ENCODE measurements at places on chromosomes 16 and 17.

- DNase-seq = peak; percentile 68
Observed at GRCh38 chr17:29238133-29238850, 8.4 kb upstream of the CRYBA1 start.

DNA sequence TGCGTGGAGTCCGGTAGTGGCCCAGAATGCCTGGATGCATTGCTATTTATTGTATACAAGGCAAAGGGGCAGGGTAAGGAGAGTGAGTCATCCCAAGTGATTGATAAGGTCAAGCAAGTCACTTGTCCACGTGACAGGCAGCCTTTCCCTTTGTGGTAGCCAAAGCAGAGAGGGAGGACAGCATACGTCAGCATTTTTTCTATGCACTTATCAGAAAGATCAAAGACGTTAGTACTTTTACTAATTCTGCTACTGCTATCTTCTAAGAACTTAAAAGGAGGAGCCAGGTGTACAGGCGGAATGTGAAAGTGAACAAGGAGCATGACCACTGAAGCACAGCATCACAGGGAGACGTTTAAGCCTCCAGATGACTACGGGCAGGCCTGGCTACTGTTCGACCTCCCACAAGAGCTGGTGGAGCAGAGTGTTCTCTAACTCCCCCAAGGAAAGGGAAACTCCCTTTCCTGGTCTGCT is 47.9 kb upstream of the ARL4D start:
- no peak for DNase-seq

DNA sequence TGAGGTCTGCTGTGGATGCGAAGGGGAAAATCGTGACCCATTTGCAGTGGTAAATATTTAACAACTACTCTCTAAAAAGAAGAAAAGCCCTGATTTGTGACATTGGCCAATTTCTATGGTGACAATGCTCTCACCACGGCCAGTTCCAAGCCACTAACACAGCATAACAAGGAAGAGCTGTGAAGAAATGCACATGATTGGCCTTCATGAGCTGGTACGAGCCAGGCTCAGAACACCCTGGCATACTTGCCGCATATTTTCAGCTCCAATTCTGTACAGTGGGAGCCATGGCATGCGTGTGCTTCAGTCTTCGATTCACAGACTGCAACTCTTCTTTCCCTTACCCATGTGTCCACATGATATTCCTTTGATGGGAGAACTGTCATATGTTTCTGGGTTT is 363.9 kb upstream of the CDH5 start:
- DNase-seq = no peak

GRCh38 chr16:69931631-69932030 is 19.5 kb upstream of the CLEC18A start:
- no peak for DNase-seq

DNA sequence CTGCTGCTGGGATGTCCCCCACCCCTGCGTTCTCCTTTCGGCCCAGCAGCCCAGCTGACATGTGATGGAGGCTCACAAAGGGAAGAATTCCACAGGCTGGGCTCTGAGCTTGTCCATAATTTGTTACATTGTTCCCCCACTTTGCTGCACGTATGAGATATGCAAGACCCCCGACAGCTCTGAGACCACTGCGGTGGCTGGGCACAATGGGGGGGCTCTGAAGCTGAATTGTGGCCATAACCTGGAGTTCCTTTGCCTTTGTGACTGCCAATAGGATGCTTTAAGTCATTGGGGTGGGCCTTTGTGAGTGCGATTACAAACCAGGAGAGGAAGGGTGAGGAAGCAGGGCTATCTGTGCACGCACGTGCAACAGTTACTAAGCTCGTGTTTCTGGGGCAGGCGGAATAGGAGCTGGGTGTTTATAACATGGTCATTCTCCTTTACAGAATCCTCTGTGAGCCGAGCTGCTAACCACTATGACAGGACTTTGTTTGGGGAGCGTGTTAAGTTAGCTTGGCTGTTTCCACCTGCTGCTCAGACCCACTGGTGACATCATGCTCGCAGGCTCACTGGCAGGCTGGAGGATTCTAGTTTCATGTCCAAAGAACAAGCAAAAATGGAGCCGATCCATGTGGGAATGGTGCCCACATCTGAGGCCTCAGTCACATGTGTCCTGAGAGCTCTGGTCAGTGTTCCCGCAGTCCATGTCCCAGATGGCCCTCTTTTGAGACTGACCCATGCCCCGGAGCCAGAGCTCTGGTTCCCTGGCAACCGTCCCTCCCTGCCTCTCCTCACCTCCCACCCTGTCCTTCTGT is 208.3 kb upstream of the SALL1 start:
- DNase-seq = no peak

DNA sequence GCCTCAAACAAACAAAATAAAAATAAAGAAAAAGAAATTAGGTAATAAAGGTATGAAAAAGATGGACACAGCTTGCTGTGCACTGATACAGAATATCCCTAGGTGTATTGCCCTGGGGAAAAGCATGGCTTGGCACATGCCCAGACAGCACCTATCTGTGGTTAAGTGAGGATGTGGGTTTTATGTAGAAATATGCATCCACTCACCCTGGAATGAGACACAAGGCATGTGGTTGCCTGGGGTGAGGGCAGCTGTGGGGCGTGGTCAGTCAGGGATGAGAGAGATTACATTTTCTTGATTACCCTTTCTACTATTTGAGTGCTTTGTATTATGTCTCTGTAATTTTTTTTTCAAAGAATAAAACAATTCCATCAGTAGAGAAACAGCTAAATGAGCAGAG is 6.9 kb downstream of the PLLP start:
- DNase-seq = peak; percentile 51

- peak; percentile 64 for DNase-seq
Observed at GRCh38 chr16:71499775-71500364, 10.7 kb upstream of the ZNF19 start.

- DNase-seq = no peak
Observed at GRCh38 chr16:78837706-78838105, 738.3 kb downstream of the WWOX start.

GRCh38 chr16:48054881-48055601 is 100.8 kb downstream of the ABCC12 start:
- DNase-seq = peak; percentile 57

GRCh38 chr17:57455063-57455914 is 199.0 kb downstream of the MSI2 start:
- DNase-seq = peak; percentile 77

DNA sequence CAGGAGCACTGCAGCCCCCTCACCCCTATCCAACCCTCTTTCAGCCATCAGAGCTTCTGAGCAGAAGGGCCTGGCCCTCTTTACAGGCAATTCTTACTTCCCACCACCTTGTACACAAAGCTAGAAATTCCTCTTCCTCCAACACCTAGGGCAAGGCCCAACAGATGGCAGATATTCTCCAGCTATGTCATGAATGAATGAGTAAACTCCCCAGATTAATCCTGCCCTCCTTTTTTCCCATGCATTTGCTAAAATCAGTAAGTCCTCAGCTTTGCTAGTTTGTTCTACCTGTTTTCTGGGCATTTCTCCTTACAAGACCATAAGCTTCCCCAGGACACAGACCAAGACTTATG is 20.4 kb upstream of the MRPS23 start:
- DNase-seq = no peak

- peak; percentile 78 for DNase-seq
Observed at GRCh38 chr17:21186399-21187187, 27.4 kb downstream of the TMEM11 start.

DNA sequence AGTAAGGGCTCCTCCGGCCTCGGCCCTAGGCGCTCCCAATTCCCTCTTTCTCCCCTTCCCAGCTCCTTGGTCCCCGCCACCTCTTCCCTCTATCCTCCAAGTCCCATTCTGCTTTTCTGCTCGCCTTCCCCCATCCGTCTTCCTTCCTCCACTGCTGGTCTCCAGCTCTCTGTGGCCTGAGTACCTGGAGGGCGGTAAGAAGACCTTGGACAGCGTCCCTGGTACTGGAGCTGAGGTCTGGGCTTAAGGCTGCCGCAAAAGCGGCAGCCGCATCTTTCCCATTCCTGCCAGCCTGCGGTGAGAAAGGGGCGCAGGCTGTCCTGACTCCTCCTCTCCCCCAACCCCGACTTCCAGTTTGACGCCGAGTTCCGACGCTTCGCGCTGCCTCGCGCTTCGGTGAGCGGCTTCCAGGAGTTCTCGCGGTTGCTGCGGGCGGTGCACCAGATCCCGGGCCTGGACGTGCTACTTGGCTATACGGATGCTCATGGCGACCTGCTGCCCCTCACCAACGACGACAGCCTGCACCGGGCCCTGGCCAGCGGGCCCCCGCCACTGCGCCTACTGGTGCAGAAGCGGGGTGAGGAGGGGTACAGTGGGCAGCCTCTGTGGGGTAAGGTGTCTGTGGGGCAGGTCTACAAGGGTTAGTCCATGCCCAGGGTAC is 471 bp downstream of the PARD6A start:
- DNase-seq = peak; percentile 43

DNA sequence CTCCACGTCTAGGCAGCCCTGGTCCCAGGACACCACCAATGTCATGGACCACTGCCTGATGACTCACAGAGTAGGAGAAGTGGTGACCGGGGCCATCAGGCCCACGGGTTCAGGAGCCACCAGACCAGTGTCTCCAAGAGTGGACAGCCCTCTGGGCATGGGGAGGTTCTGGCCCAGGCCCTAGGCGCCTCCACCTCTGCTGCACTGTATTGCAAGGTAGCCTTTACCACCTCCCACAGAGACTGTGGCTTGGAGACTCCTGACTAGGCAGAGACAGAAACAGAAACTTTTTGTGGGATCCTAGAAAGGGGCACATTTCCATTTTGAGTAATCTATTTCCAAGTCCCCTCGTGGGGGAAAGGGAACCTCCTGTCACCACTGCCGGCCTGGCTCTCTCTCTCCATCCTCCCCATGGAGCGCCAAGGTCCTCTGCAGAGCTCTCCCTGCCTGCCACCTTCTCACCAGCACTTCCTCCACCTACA is 2.9 kb downstream of the CDIP1 start:
- no peak for DNase-seq

DNA sequence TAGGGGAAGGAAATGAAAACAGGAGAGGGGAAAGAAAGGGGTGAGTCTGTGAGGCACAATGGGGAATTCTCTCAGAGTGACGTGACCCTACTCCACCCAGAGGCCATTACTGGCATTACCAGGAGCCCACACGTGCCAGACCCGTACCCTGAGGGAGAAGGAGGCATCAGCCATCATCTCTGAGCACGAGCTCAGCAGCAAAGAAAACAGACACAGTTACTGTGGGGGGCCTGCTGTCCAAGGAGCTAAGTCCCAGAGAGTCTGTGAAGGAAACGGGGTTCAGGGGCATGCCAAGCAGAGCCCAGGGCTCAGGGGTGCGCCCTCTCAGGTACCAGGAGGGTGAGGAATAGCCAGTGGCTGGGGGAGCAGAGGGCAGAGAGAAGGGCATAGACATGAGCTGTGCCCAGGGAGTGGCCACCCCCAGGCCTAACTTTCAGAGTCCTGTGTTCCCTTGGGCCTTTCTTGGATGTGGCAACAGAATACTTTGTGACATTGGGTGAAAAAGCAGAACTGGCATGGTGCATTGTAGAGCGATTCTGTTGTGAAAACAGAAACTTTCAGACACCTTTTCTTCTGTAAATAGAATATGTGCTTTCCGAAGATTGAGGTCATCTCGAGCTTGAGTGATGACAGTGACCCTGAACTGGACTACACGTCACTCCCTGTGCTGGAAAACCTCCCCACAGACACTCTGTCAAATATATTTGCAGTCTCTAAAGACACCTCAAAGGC is 11.3 kb downstream of the TAF1C start:
- DNase-seq = peak; percentile 78

DNA sequence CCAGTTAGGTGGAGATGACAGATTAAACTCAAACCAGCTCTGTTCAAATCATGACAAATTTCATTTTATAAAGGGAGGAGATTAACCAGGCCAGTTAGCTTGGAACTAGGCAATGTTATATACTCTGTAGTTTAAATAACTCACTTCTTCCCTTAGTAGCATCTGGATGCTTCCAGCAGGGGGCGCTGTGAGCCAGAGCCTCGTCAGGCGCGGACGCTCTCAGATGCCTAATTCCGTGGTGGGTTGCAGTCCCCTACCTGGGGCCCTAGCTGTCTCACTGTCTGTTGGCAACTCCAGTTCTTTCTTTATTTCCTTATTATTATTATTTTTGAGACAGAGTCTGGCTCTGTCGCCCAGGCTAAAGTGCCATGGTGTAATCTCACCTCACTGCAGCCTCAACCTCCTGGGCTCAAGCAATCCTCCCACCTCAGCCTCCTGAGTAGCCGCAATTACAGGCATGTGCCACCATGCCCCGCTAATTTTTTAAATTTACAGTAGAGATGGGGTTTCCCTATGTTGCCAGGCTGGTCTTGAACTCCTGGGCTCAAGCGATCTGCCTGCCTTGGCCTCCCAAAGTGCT is 17.3 kb upstream of the WFDC1 start:
- peak; percentile 66 for DNase-seq

DNA sequence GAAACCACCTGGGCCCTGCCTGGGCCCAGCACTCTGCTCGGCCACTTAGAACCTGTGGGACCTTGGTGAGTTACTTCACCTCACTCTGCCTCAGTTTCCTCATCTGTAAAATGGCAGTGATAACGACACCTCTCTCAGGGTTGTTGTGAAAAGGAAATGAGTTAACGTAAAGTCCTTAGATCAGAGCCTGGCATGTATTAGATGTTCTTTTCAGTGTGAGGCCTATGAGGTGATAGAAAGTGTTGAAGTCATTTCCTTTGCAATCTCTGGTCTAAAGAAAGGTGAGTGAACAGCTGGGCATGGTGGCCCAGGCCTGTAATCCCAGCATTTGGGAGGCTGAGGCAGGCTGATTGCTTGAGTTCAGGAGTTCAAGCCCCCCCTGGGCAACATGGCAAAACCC is 51.7 kb upstream of the LGALS9 start:
- no peak for DNase-seq

DNA sequence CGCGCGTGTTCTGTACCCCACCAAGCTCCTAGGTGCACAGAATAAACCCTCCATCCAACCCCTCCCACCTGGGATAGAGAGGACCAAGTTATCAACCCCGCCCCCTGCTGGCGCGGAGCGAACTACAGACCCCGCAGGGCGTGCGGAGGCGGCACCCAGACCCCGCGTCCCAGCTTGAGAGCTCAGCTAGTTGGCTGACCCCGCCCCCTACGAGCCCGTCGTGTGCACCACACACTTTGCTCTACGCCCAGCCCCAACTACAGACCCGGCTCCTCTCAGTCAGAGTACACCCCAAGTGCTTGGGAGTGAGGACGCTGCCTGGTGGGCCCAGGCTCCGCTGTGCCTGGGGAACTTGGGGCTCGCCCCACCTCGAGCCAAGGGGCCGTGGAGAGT is 1.5 kb downstream of the GRIN2A start:
- DNase-seq = peak; percentile 9

- DNase-seq = no peak
Observed at GRCh38 chr17:27315322-27315721, 21.4 kb downstream of the WSB1 start.

DNA sequence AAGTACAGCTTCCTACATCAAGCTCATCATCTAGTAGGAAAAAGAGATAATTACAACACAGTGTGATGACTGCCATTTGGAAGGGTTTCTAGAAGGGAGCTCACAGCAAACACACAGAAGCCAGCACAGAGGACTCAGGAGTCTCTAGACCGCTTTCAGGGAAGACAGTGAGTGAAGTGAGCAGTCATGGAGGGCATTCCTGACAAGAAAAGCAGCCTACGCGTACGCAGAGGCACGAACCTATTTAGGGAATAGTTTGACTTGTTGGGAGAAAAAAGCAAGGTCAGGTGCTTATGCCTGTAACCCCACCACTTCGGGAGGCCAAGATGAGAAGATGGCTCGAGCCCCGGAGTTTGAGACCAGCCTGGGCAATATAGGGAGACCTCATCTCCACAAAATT is 8.4 kb upstream of the HASPIN start:
- no peak for DNase-seq

All from suppressor macrophage (primary cell).